ENCODE measurements at places on chromosomes 5 and 9. TPM values are rescaled to one million over a fixed set of nuclear protein-coding genes. Genes with fewer than 3 reads are reported as not detected.

DNA sequence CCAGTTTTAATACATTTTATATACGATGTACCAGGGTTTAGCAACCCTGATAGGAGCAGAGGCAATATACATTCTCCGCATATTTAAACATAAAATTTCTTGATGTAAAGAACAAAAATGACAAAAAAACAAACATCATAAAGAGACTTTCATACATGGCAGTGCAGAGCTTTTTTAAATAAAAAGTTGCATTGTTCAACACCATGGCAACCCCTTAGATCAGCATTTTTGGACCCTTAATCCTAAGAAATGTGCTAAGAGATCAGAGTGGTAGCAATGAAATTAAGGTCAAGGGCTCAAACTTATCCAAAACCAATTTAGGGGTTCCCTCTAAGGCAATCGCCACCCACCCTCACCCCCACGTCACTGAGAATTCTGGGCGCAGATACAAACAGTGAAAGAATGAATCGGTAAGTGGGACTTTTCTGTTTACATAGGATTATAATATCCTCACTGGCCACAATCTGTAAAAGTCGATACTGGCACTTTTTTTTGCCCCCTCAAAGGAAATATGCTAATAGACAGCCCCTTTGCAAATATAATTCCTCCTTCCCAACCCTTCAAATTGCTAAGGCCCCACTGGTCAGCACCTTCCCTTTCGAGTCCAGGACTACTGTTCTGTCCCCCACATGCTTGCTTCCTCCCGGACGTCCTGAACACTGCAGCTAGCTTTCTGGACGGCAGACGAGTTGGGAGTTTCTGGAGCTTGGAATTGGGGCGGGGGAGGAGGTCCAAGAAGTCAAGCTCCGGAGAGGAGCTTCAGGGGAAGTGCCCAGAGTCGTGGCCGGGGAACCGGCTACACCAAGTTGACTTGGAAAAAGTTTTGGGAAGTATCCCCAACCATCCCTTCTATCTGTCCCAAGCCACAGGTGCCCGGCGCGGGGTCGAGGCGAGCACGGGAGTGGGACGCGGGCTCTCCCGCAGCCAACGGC lies 2.2 kb downstream of the GAS1 start:
- peaks cover 3% of the 10 kb centered on the region for H3K27me3 ChIP-seq
- peaks cover 7% of the 10 kb centered on the region for H3K36me3 ChIP-seq
- H3K4me1 ChIP-seq = peaks cover 30% of the 10 kb centered on the region
- DNase-seq = peak; percentile 59
- peak overlapping the region; percentile 93 for H3K4me3 ChIP-seq

- H3K4me3 ChIP-seq = no peak overlapping the region
- H3K4me1 ChIP-seq = peaks cover 7% of the 10 kb centered on the region
- no peak overlapping the region for H3K27ac ChIP-seq
- H3K27me3 ChIP-seq = no peaks in the 10 kb centered on the region
- peaks cover 15% of the 10 kb centered on the region for H3K36me3 ChIP-seq
- no peak for DNase-seq
Measured at GRCh38 chr9:37972351-37972848, 68.5 kb upstream of the SLC25A51 start.

- no peak overlapping the region for H3K4me3 ChIP-seq
- H3K27ac ChIP-seq = no peak overlapping the region
- H3K27me3 ChIP-seq = no peaks in the 10 kb centered on the region
- no peaks in the 10 kb centered on the region for H3K4me1 ChIP-seq
- DNase-seq = no peak
- H3K36me3 ChIP-seq = no peaks in the 10 kb centered on the region
Measured at GRCh38 chr9:119418721-119419120, 49.5 kb upstream of the BRINP1 start.

DNA sequence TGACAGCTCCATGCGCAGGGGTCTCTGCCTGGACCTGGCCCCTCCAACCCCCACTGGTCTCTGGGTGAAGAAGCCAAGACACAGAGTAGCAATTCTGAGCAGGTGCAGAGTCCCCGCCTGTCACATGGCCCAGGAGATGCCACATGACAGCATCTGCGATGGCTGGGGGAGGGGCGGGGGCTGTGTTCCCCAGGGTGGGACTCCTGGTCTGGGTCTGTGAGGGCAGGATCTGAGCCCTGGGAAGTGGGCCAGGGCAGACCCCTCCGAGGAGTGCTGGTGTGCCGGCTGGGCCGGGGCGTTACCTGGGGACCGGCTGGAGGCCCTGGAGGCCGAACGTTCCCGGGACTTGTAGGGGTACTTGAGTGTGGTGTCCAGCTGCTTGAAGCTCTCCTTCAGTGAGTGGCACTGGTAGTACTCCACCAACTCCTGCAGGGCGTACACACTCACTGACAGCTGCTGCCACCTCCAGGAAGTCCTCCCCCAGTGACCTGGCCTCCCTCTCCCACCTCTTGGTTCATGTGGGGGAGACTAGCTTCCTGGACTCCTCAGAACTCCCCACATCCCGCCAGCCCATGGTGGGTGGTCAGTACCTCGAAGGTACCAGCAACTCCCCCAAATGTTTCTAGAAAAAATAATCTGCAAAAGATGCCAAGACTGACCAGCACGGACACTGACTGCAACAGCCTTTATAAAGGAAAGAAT lies 32.1 kb upstream of the SARDH start:
- no peaks in the 10 kb centered on the region for H3K27me3 ChIP-seq
- peaks cover 53% of the 10 kb centered on the region for H3K36me3 ChIP-seq
- no peak overlapping the region for H3K4me3 ChIP-seq
- DNase-seq = no peak

- H3K27ac ChIP-seq = peak overlapping the region; percentile 74
- no peaks in the 10 kb centered on the region for H3K27me3 ChIP-seq
- peak overlapping the region; percentile 2 for H3K4me3 ChIP-seq
- H3K4me1 ChIP-seq = peaks cover 32% of the 10 kb centered on the region
Measured at GRCh38 chr9:111957856-111958631, 61.4 kb downstream of the UGCG start.

DNA sequence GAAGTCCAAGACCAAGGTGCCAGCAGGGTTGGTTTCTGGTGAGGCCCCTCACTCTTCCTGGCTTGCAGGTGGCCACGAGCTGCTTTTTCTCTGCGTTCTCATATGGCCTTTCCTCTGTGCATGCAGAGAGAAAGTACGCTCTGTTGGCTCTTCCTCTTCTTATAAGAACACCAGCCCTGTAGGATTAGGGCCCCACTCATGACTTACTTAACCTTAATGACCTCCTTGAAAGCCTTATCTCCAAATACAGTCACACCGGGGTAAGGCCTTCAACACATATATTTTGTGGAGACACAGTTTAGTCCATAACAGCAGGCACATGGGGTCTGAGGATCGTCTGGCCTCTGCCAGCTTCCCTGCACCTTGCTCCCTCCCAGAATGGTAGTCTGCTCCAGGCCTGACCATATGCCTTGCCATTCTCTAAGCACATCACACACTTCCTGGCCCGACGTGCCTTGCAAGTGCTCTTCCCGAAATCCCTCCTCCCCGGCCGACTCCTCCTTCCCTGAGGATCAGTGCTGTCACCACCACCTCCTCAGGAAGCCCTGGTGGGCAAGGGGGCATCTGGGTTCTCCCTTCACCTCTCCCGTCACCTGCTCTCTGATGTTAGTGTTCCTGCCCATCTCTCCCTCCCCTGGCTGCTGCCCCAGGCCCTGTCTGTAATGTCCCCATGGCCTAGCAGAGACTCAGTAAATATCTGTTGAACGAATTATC lies 200.7 kb downstream of the AOPEP start:
- no peak for DNase-seq
- no peaks in the 10 kb centered on the region for H3K27me3 ChIP-seq
- no peak overlapping the region for H3K4me3 ChIP-seq
- H3K36me3 ChIP-seq = peaks cover 6% of the 10 kb centered on the region

DNA sequence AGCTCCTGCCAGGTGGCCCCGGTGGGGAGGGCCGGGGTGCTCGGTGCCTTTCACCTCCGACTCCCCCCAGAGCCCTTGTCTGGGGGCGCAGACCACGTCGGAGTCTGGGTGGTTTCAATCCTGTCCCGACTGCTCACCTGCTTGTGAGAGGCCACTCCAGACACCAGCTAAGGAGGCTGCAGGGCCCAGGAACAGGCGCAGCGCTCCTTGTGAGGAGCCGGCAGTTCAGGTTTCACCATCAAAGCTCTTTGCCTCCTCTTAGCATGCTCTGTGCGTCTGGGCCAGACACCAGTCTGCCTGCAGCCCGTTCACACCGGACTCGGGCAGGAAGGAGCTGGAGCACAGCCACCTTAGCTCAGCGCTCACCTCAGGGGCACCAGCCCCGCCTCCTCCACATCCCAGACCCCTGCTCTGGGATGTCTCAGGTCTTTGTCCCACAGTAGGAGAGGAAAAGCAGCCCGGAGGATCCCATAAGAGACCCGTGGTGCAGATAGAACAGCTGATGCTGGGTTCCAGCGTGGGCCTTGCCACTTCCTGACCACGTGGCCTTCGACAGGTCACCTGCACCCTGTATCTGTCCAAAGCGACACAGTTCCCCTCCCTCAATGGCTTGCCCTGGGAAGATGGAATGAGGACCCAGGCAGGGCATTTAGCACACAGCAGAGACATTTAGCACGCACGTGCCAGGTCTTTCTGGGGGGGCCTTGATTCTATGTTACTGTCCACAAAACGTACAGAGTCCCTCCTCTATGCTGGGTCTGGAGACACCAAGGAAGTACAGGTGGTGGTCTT lies 106.2 kb upstream of the LMX1B start:
- no peak overlapping the region for H3K27ac ChIP-seq
- H3K27me3 ChIP-seq = peaks cover 2% of the 10 kb centered on the region
- H3K36me3 ChIP-seq = peaks cover 25% of the 10 kb centered on the region
- no peak for DNase-seq
- peaks cover 3% of the 10 kb centered on the region for H3K4me1 ChIP-seq
- no peak overlapping the region for H3K4me3 ChIP-seq

GRCh38 chr5:154834053-154834452 lies 16.4 kb downstream of the FAXDC2 start:
- H3K27ac ChIP-seq = no peak overlapping the region
- H3K27me3 ChIP-seq = no peaks in the 10 kb centered on the region
- H3K4me1 ChIP-seq = peaks cover 22% of the 10 kb centered on the region
- no peak overlapping the region for H3K4me3 ChIP-seq
- peaks cover 46% of the 10 kb centered on the region for H3K36me3 ChIP-seq
- DNase-seq = no peak

DNA sequence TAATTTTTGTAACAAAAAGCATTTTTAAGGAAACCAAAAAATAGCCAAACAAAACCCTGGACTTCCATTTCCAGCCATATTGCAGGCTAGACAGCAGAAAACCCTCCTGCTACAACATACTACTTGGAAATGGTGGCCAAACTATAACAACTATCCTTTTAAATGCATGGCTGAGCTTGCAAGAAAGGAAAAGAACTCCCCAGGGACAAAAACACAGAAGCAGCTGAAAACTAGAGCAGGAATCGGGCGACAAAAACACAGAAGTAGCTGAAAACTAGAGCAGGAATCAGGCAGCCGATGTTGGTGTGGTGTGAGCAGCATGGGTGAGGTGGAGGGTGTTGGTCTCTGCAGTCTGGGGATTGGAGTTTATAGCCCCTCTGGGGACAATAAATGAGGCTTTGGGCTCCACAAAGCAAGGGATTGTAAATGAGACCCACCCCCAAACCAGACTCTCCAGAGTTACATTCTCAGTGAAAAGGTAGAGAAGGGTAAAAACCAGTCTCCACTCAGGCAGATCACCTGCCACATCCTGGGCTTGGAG lies 95.2 kb downstream of the C9orf50 start:
- no peak overlapping the region for H3K27ac ChIP-seq
- no peaks in the 10 kb centered on the region for H3K27me3 ChIP-seq
- no peak overlapping the region for H3K4me3 ChIP-seq
- no peaks in the 10 kb centered on the region for H3K36me3 ChIP-seq
- DNase-seq = peak; percentile 65
- peaks cover 10% of the 10 kb centered on the region for H3K4me1 ChIP-seq

GRCh38 chr5:132496191-132496630 lies 5.6 kb upstream of the IRF1 start:
- peaks cover 47% of the 10 kb centered on the region for H3K4me1 ChIP-seq
- peak overlapping the region; percentile 82 for H3K4me3 ChIP-seq
- peak overlapping the region; percentile 98 for H3K27ac ChIP-seq
- H3K27me3 ChIP-seq = no peaks in the 10 kb centered on the region
- no peaks in the 10 kb centered on the region for H3K36me3 ChIP-seq
- peak; percentile 94 for DNase-seq

- H3K27me3 ChIP-seq = no peaks in the 10 kb centered on the region
- H3K36me3 ChIP-seq = no peaks in the 10 kb centered on the region
- no peak overlapping the region for H3K4me3 ChIP-seq
- no peak for DNase-seq
- no peaks in the 10 kb centered on the region for H3K4me1 ChIP-seq
Measured at GRCh38 chr5:17012289-17012688, 76.2 kb upstream of the MYO10 start.

- no peak for DNase-seq
- no peak overlapping the region for H3K27ac ChIP-seq
- no peaks in the 10 kb centered on the region for H3K4me1 ChIP-seq
- no peaks in the 10 kb centered on the region for H3K27me3 ChIP-seq
- no peak overlapping the region for H3K4me3 ChIP-seq
Measured at GRCh38 chr9:34114436-34114835, 12.1 kb downstream of the DCAF12 start.

DNA sequence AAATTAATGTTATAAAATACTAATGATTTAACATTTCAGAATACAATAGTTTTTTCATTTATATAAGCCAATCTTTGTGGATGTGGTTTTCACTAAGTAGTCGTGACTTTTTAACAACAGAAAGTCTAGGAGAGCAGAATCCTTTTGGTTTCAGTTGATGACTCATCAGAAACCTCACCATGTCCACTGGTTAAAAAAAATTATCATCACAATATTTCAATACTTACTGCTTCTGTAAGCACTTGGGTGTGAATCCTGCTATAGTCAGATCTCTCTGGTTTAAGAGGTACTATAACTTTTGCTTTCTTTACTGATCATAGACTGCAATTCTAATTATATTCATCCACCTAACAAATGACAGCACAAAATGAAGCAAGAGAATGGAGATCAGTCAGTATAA lies 77.2 kb downstream of the MRPS30 start:
- H3K27ac ChIP-seq = no peak overlapping the region
- no peak for DNase-seq
- no peaks in the 10 kb centered on the region for H3K27me3 ChIP-seq

GRCh38 chr5:108503986-108504385 lies 122.1 kb upstream of the FBXL17 start:
- H3K4me3 ChIP-seq = no peak overlapping the region
- no peak overlapping the region for H3K27ac ChIP-seq
- H3K36me3 ChIP-seq = no peaks in the 10 kb centered on the region
- H3K27me3 ChIP-seq = no peaks in the 10 kb centered on the region
- DNase-seq = no peak

DNA sequence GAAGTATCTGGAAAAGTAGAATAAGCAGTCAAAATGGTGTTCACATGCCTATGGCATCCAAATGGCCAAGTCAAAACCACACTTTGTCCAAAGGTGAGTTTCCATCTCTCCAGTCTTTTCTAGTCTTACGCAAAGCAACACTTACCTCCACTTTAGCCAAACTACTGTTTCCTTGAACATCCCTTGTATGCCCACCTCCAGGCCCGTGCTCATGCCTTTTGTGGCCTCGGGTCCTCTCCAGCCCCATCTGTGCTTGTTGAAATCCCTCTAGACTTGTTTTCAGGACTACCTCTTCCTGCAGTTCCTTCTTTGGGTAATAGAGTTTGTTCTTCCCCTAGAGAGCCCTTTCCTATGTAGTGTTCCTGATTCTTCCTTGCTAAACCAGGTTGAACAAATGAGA lies 61.0 kb downstream of the ANGPTL2 start:
- H3K27ac ChIP-seq = no peak overlapping the region
- no peak overlapping the region for H3K4me3 ChIP-seq
- no peak for DNase-seq

GRCh38 chr5:149697001-149697400 lies 33.1 kb upstream of the PPARGC1B start:
- no peak overlapping the region for H3K27ac ChIP-seq
- peaks cover 3% of the 10 kb centered on the region for H3K27me3 ChIP-seq
- no peak overlapping the region for H3K4me3 ChIP-seq
- no peaks in the 10 kb centered on the region for H3K36me3 ChIP-seq
- no peaks in the 10 kb centered on the region for H3K4me1 ChIP-seq

The SH3TC2 gene
- 2.3 TPM for total RNA-seq

The MFAP3 gene
- total RNA-seq = 41.3 TPM

The TMEM252 gene
- 0.09 TPM for total RNA-seq

The CDKN2B gene
- total RNA-seq = 0.31 TPM

The SLC6A3 gene
- not detected for total RNA-seq
